ENCODE measurements at places on chromosomes 4 and X.
A peak's percentile ranks its signal among the peaks of the same experiment; 100 is the strongest.

GRCh38 chrX:40406330-40406859 lies 174.4 kb upstream of the ATP6AP2 start:
- no peak for DNase-seq

- DNase-seq = no peak
Measured at GRCh38 chrX:2614911-2615310, 76.2 kb upstream of the CD99 start.

DNA sequence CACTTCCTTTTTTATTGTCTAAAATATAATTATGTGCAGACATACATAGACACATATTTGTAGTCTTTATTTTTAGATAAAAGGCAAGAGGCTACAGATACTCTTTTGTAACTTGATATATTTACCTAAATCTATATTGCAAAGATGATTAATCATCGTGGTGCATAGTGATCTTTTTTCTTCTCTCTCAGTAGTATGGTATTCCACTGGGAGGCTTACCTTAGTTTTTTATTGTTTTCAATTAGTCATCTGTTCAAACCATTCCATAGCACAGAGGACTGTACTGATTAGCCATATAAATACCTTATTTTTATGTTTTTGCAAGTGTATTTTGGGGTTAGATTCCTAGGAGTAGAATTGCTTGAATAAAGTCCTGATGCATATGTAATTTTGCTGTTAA lies 619.7 kb downstream of the GRXCR1 start:
- DNase-seq = no peak

DNA sequence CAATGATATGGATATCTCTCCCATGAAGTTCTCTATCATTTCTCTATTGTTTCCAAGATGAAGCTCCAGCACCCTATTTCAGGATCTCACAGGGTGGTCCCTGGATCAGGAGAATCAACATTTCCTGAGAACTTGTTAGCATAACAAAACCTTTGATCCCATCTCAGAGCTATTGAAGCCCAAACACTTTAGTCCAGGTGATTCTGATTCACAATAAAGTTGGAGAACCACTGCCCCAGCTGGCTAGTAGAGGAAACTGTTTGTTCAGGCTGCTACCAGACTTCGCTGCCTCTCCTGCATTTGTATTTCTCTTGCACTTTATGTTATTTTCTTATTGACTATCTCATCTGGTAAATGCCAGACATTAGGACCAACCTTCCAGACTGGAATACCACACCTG lies 65.4 kb downstream of the CEP44 start:
- DNase-seq = no peak

- no peak for DNase-seq
Measured at GRCh38 chrX:109218761-109219160, 263.1 kb downstream of the GUCY2F start.

GRCh38 chrX:39065051-39065871 lies 264.0 kb downstream of the MID1IP1 start:
- DNase-seq = peak; percentile 47

- no peak for DNase-seq
Measured at GRCh38 chrX:131979116-131979515, 44.0 kb upstream of the STK26 start.

GRCh38 chr4:37951461-37952352 lies 8.5 kb upstream of the PTTG2 start:
- DNase-seq = no peak

GRCh38 chrX:42398967-42399631 lies 378.9 kb downstream of the PPP1R2C start:
- DNase-seq = no peak

- peak; percentile 1 for DNase-seq
Measured at GRCh38 chrX:120452131-120452530, 17.0 kb downstream of the LAMP2 start.

- DNase-seq = peak; percentile 12
Measured at GRCh38 chr4:118224243-118224829, 128.5 kb downstream of the PRSS12 start.

GRCh38 chr4:77593101-77593500 lies 12.5 kb upstream of the CXCL13 start:
- no peak for DNase-seq

DNA sequence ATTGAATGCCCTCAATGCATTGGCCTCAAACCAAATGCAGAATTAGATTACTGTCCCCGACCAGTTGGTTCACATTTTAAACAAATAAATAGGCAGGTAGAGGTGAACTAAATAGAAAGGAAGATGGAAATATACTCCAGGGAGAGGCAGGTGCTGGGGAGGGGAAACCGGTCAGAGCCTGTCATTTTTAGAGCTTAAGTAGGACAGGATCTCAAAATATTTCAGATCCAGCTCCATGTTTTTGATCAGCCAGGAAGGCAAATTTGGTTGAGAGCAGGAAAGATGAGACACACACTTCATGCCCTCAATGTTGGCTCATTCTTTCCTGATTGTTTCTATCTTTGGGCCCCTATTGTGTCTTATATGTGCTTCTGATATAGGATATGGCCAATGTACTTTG lies 206.7 kb downstream of the SHROOM3 start:
- no peak for DNase-seq

GRCh38 chr4:47075919-47076318 lies 44.6 kb downstream of the GABRB1 start:
- peak; percentile 5 for DNase-seq

- no peak for DNase-seq
Measured at GRCh38 chr4:139740531-139741041, 75.0 kb downstream of the MGST2 start.

- no peak for DNase-seq
Measured at GRCh38 chr4:21469438-21470300, 478.9 kb downstream of the KCNIP4 start.

- DNase-seq = no peak
Measured at GRCh38 chr4:17195461-17196275, 297.2 kb upstream of the LDB2 start.

DNA sequence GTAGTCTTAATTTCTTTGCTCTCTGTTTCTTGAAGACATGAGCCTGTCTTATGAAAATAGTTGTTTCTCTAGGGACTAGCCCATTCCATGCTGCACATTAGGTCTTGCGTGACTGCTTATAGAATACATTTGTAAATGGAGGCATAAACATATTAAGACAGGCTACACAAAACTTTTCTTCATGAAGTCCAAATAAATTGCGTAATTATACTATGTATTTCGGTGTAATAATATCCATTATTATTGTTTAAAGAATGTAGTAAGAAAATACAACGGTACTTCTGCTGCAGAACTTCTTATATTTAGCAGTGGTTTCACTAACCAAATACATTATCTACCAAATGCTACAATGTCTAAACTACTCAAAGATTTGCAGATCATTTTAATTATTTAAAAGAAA lies 8.5 kb upstream of the NAA11 start:
- no peak for DNase-seq

GRCh38 chr4:8705161-8706145 lies 112.9 kb downstream of the CPZ start:
- no peak for DNase-seq

Data from iPS DF 19.7 (cell line).